Ascending aorta (tissue), 2 donors: ENCODE measurements at places on chromosomes 3 and 15. TPM values are rescaled to one million over a fixed set of nuclear protein-coding genes. Genes with fewer than 3 reads are reported as not detected.

GRCh38 chr3:140164156-140164555 lies 229.2 kb downstream of the CLSTN2 start:
- no peak overlapping the region for H3K4me3 ChIP-seq
- no peak overlapping the region for H3K27ac ChIP-seq
- no peaks in the 10 kb centered on the region for H3K27me3 ChIP-seq
- no peak for DNase-seq
- no peaks in the 10 kb centered on the region for H3K36me3 ChIP-seq

DNA sequence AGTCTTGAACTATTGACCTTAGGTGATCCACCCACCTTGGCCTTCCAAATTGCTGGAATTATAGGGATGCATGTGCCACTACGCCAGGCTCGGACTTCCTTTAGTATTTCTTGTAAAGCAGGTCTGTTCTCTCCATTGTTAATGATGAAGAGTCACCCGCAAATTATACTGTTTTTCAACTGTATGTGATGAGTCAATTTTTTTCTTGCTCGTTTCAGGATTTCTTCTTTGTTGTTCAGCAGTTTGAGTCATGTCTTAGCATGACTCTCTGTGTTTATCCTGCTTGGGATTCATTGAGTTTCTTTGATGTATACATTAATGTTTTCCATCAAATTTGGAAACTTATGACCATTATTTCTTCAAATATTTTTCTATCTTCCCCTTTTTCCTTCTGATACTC lies 28.9 kb downstream of the GRAMD1C start:
- H3K4me3 ChIP-seq = no peak overlapping the region
- no peak overlapping the region for H3K27ac ChIP-seq
- H3K36me3 ChIP-seq = no peaks in the 10 kb centered on the region
- no peak for DNase-seq

DNA sequence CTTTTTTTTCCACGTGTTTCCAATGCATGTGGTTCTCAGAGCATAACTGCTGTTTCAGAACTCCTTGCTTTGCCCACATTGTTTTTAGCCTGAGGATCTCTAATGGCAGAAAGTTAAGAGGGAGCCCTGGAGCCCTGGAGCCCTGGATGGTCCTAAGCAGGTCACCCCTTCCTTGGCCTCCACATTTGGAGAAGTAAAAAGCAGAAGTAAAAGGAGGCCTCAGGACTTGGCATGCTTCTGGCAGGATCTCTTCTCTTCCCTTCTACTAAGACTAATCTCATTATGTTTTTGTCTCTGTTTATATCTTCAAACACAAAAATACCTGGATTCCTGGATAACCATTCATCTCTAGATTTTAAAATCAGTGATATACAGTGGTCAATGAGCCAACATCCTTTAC lies 50.1 kb downstream of the P2RY1 start:
- DNase-seq = no peak
- no peaks in the 10 kb centered on the region for H3K4me1 ChIP-seq
- H3K27me3 ChIP-seq = no peaks in the 10 kb centered on the region
- H3K36me3 ChIP-seq = no peaks in the 10 kb centered on the region
- no peak overlapping the region for H3K27ac ChIP-seq
- no peak overlapping the region for H3K4me3 ChIP-seq

GRCh38 chr3:10383850-10384248 lies 62.9 kb upstream of the SEC13 start:
- no peaks in the 10 kb centered on the region for H3K27me3 ChIP-seq
- H3K27ac ChIP-seq = no peak overlapping the region
- no peaks in the 10 kb centered on the region for H3K4me1 ChIP-seq
- no peaks in the 10 kb centered on the region for H3K36me3 ChIP-seq

- DNase-seq = no peak
These were observed 15.4 kb upstream of the MUC20 start for GRCh38 chr3:195705081-195705991.

DNA sequence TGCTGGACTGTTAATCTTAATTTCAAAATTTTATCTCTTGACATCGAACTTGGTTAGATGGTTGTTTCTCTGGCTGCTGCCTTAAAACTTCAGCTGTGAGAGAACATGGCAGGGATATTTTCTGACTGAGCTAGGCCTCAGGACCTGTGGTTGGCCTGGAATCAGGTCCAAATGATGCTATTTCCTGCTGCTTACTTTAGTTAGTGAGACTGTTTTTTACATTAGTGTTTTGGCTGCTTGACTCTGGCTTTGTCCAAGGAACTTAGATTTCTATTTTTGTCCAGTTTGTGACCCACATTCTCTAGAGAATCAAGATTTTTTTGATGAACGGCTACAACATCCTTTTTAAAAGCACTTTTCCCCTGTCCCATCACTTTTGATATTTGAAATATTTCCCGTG lies 497.9 kb upstream of the SGO1 start:
- no peaks in the 10 kb centered on the region for H3K4me1 ChIP-seq
- H3K27me3 ChIP-seq = no peaks in the 10 kb centered on the region
- no peak overlapping the region for H3K4me3 ChIP-seq
- peak; percentile 9 for DNase-seq
- H3K36me3 ChIP-seq = no peaks in the 10 kb centered on the region

DNA sequence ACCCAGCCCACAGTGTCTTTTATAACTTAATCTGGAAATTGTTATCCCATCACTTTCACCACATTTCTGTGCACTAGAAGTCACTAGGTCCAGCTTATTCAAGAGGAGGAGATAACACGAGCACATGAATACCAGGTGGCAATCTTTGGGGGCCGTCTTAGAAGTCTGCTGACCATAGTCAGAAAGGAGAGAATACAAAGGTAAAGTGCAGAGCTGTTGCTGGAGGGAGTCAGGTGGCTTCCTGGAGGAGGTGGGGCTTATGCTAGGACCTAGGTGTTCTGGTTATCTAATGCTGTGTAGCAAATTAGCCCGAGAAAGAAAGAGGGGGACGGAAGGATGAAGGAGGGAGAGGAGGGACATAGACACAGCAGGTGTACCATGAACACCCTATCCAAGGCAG lies 46.5 kb downstream of the SLC6A20 start:
- no peak overlapping the region for H3K4me3 ChIP-seq
- peaks cover 17% of the 10 kb centered on the region for H3K36me3 ChIP-seq
- H3K27ac ChIP-seq = no peak overlapping the region
- DNase-seq = no peak

GRCh38 chr15:86002444-86002843 lies 77.2 kb upstream of the AGBL1 start:
- no peak for DNase-seq
- H3K4me3 ChIP-seq = no peak overlapping the region
- H3K27ac ChIP-seq = no peak overlapping the region
- H3K36me3 ChIP-seq = no peaks in the 10 kb centered on the region
- no peaks in the 10 kb centered on the region for H3K27me3 ChIP-seq

DNA sequence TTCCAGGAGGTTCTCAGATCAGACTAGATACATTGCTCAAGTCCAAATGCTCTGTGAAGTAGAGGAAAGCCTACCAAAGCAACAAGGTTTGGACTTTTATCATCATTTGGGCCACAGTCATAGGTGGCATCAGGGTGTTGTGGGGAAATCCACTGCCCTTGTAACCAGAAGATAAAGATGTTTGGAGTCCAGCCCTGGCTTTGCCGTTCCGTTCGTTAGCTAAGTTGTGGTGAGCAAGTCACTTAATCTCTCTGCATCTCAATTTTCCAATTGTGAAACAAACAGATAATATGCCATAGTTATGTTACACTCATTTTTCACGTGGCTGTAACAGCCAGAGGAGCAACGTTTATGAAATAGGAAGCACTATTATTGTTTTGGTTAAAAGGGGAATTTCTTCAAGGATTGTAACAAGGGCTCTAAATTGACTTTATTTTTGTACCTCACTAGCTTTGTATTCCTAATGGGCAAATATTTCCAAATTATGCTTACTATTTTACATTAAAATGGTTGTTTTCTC lies 125.6 kb downstream of the CD47 start:
- no peak overlapping the region for H3K4me3 ChIP-seq
- H3K4me1 ChIP-seq = peaks cover 3% of the 10 kb centered on the region
- no peaks in the 10 kb centered on the region for H3K27me3 ChIP-seq
- no peak overlapping the region for H3K27ac ChIP-seq
- DNase-seq = no peak
- H3K36me3 ChIP-seq = no peaks in the 10 kb centered on the region

GRCh38 chr3:187507266-187507665 lies 139.1 kb downstream of the RTP4 start:
- H3K36me3 ChIP-seq = no peaks in the 10 kb centered on the region
- H3K4me1 ChIP-seq = no peaks in the 10 kb centered on the region
- no peak overlapping the region for H3K27ac ChIP-seq
- DNase-seq = no peak

- no peaks in the 10 kb centered on the region for H3K4me1 ChIP-seq
- no peaks in the 10 kb centered on the region for H3K27me3 ChIP-seq
- H3K27ac ChIP-seq = no peak overlapping the region
These were observed 286.0 kb downstream of the EDEM1 start for GRCh38 chr3:5473471-5473870.

DNA sequence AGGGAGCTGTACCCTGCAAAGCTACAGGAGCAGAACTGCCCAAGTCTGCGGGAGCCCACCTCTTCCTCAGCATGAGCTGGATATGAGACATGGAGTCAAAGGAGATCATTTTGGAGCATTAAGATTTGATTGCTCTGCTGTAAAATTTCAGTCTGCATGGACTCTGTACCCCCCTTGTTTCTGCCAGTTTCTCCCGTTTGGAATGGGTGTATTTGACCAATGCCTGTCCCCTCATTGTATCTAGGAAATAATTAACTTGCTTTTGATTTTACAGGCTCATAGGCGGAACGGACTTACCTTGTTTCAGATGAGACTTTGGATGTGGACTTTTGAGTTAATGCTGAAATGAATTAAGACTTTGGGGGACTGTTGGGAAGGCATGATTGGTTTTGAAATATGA lies 18.3 kb downstream of the RNF13 start:
- no peaks in the 10 kb centered on the region for H3K36me3 ChIP-seq
- H3K27me3 ChIP-seq = no peaks in the 10 kb centered on the region
- no peak overlapping the region for H3K27ac ChIP-seq
- H3K4me1 ChIP-seq = no peaks in the 10 kb centered on the region

DNA sequence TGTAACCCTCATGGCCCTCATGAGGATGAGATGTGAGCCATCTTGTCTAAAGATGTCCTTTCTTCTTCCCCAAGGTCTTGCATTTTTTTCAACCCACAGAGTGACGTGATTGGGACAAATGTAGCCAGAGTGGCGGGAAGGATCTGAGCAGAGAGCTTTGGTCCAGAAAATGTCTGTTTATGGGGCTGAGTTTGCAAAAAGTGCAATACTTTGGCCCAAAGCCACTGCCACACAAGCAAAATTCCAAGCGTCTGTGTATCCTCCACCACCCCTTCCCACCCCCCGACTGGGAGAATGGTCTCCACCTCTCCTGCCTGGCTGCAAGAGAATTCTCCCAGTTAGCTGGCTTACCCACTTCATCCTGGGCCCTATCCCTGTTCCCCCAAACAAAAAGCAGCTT lies 246.9 kb upstream of the LRIG1 start:
- H3K36me3 ChIP-seq = no peaks in the 10 kb centered on the region
- no peak for DNase-seq
- no peaks in the 10 kb centered on the region for H3K27me3 ChIP-seq

DNA sequence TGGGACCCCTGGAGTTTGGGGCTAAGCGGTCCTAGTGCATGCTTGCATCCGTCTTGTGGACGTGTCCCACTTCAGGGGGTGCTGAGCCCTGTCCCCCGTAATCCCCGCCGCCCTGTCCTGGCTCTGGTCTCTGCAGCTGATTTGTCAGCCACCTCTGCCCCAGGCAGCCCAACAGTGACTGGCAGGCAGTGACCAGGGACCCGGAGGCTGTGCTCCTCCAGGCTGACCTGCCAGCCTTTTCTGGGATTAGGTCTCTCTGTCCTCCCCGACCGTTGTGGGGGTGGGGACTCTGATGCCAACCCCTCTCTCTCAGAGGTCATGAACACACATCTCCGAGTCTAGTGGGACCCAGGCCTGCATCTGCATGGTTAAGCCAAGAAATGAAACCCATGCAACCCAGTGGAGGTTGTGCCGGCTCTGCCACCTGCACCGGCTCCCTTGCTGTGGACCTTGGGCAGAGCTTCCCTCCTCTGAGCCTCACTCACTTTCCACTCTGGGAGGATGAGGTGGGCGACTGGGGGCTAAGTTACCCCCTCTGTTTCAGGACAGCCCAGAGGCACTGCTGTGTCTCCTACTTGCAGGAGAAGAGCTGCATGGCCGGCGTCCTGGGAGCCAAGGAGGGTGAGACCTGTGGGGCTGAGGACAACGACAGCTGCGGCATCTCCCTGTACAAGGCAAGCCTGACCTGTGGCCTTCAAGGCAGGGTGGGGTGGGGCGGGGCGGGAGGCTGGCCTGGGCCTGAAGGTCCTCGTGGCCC lies 60.2 kb downstream of the FBLN2 start:
- H3K36me3 ChIP-seq = no peaks in the 10 kb centered on the region
- H3K27me3 ChIP-seq = no peaks in the 10 kb centered on the region
- no peak overlapping the region for H3K27ac ChIP-seq
- DNase-seq = no peak

DNA sequence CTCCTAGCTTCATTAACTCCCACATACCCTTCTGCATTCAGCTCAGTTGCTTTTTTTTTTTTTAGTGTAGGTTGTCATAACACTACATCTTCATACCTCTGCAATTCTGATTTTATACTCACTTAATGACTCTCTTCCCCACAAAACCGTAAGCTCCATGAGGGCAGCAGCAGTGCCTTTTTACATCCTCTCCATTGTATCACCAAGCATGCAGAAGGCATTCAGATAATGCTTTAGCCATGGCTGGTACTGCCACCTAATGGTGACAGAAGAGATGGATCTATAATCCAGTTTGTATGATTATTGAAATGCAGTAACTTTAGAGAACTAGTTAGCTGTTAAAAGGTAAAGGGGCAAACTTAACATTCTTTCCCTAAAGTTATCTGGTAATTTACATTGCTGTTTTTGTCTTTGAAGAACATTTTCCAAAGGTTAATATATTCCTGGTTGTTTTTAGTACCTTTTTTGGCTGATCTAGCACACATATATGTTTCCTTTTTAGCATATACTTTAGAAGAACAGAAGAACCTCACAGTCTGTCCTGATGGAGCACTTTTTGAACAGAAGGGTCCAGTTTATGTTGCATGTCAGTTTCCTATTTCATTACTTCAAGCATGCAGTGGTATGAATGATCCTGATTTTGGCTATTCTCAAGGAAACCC lies 36.8 kb downstream of the ATP1B3 start:
- peaks cover 19% of the 10 kb centered on the region for H3K36me3 ChIP-seq
- H3K27me3 ChIP-seq = no peaks in the 10 kb centered on the region
- no peaks in the 10 kb centered on the region for H3K4me1 ChIP-seq
- no peak for DNase-seq
- no peak overlapping the region for H3K27ac ChIP-seq

RASSF1 gene
- total RNA-seq = 34.9 TPM
